ENCODE measurements at places on chromosomes 1 and 21.

- no peak for DNase-seq
These were observed 8.1 kb downstream of the GNAI3 start for GRCh38 chr1:109556563-109556962.

- peak; percentile 21 for DNase-seq
These were observed 110.6 kb downstream of the HS2ST1 start for GRCh38 chr1:87024936-87025540.

DNA sequence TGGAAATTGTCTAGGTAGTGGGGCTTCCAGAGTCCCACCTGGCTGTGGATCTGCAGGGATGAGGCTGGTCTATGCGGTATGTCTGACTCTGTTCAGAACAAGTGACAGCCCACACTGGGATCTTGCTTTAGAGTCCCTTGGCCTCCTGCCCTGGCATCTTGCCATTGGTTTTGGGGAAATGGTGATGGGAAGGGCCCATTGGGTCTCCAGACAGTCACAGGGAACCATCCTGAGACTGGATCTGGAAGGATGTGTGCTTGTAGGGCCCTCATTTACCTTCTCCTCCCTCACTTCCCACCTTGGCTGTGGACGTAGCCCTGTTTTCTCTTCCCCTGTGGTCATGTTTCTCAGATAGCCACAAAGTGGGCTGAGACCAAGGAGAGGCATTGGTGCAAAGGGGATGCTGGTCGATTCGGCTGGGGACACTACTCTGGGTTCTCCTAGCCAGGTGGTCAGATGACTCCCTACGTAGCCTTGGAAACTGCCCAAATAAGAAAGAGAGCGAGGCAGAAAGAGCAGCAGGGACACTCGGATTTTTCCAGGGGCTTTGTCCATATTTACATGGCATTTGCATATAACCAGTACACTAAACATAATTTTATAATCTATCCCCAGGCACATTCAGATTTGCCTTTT lies 15.1 kb downstream of the SOX13 start:
- DNase-seq, result no peak

- no peak for DNase-seq
These were observed 10.2 kb downstream of the SMAP2 start for GRCh38 chr1:40383488-40384412.

DNA sequence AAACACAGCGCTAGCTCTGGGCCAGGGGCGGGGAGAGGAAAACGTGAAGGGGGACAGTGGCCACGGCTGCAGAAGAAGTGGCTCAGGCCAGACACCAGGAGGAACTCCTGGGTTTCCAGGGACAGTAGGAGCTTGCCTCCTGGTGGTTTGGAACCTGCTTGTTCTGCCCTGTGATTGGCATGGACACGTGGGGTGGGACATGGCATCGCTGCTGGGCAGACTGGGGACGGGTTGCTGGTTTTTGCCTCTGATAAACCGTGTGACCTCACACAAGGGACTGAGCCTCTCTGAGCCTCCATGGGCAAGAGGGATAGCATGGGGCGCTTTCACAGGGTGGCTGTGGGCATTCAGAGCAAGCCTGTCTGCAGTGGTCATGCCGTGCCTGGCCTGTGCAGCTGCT lies 7.5 kb upstream of the PLCH2 start:
- DNase-seq, result no peak

- no peak for DNase-seq
These were observed 19.1 kb downstream of the PDIK1L start for GRCh38 chr1:26130695-26131094.

DNA sequence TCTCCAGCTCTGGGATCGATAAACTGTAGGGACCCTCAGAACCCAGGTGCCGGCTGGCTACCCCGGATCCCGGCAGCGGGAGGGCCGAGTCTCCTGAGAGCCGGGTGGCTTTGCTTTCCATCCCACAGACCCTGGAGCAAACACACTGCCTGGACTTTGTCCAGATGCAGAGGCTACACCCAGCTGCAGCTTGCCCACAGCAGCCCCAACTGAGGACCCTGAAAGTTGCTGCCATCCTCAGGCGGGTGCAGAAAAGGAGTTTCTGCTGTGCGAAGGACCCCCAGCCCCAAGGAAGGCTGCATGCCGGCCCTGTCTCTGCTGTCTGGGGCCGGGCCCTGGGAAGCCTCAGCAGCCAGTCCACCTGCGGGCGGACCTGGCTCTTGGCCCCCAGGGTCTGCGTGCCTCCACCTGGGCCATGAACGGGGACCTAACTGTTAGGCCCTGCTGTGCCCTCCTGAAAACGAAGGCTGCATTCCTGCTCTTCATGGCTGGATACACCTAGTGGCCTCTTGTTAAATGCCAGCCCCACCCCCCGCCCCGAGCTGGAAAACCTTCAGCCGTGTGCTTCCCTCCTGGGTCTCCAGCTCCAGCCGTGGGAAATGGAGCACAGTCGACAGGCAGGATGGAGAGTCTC lies 97.5 kb upstream of the ARHGEF16 start:
- no peak for DNase-seq

- no peak for DNase-seq
These were observed 1.7 kb downstream of the CLDN14 start for GRCh38 chr21:36478207-36478701.

- no peak for DNase-seq
These were observed 940 bp downstream of the NES start for GRCh38 chr1:156676114-156676819.

DNA sequence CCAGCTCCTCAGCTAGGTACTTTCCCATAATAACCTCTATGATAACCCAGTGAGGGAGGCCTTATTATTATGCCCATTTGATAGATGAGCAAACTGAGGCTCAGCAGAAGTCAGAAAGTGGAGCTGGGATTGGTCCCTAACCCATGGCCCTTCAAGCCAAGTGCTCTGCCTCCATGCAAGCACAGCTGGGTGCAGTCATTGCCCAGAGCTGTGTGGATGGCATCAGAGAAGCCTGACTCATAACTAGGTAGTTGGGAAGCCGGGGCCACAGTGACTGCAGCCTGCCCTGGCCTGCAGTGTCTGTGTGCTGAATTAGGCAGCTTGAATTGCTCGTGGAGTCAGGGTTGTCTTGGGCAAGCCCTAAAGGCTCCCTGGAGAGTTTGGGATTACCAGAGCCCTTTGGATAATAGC lies 89.9 kb upstream of the SLC2A1 start:
- no peak for DNase-seq

DNA sequence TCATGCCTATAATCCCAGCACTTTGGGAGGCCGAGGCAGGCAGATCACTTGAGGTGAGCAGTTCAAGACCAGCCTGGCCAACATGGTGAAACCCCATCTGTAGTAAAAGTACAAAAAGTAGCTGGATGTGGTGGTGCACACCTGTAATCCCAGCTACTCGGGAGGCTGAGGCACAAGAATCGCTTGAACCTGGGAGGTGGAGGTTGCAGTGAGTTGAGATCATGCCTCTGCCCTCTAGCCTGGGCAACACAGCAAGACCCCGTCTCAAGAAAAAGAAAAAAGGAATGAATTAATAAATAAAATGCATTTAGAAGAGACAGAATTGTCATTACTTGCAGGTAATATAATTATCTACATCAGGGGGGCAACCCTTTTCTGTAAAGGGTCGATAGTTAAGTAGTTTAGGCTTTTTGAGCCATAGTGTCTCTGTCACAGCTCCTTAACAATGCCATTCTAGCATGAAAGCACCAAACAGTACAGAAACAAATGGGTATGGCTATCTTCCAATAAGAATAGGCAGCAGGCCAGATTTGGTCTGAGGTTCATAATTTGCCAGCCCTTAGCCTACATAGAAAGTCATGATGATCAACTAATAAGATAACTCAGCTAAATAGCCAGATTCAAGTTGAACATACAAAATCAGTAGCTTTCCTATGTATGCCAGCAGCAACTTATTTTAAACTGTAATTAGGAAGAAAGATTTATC lies 56.8 kb downstream of the RPRD2 start:
- DNase-seq, result no peak

GRCh38 chr1:220891224-220892085 lies 12.2 kb downstream of the HLX start:
- DNase-seq, result no peak

DNA sequence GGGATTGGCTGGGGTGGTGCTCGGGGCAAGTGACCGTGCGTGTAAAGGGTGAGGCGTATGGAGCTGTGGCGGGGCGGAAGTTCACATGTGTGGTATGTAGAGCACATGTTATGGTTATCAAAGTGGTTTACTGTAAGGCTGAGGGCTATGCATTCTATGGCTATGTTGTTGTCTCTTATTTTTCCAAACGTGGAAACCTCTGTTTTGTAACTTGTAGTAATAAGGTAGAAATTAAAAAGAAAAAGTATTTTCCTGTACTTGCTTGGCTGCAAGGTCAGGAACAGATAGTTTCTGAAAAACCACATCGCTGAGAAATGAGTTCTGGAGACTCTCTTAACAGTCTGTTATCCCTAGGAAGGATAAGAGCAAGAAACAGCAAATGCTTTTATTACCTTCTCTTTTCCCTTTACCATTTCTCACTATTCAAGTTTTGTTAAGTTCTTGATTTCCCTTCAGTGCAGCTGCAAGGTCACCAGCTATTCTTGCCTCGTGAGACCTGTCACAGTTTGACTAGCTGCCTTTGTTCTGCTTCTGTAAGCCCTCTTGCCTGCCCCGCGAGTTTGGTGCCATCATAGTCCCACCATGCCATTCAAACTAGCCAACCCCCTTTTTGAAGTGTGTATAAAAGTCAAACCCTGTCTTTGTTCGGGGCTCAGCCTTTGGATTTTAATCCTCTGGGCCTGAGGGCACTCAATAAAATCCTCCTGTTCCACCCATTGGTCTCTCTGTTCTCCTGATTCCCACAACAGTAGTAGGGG lies 9.5 kb downstream of the RNU1-2 start:
- DNase-seq, result no peak

DNA sequence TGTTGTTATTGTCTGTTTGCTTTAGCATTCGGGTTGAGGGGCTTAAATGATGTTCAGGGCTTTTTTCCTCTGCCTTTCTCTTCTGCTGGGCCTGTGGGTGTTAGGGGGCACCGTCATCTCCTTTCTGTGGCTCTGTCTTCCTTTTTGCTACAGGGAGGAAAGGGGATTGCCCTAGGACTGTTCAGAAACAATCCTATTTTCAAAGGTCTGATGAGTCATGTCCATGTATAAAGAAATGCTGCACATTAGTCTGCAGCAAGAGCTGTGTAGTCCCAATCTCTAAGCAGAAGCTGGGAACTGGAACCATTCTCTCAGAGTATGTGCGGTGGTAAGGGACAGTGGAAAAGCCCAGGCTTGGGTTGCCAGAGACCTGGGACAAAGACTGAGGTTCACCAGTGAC lies 462.3 kb downstream of the OMA1 start:
- no peak for DNase-seq

- DNase-seq, result no peak
These were observed 100.3 kb downstream of the PHTF1 start for GRCh38 chr1:113659035-113659434.

- no peak for DNase-seq
These were observed 6.5 kb downstream of the TMEM82 start for GRCh38 chr1:15748690-15749398.

- no peak for DNase-seq
These were observed 121.2 kb downstream of the TRABD2B start for GRCh38 chr1:47875831-47876586.

GRCh38 chr1:117341123-117341522 lies 26.1 kb upstream of the MAN1A2 start:
- no peak for DNase-seq

DNA sequence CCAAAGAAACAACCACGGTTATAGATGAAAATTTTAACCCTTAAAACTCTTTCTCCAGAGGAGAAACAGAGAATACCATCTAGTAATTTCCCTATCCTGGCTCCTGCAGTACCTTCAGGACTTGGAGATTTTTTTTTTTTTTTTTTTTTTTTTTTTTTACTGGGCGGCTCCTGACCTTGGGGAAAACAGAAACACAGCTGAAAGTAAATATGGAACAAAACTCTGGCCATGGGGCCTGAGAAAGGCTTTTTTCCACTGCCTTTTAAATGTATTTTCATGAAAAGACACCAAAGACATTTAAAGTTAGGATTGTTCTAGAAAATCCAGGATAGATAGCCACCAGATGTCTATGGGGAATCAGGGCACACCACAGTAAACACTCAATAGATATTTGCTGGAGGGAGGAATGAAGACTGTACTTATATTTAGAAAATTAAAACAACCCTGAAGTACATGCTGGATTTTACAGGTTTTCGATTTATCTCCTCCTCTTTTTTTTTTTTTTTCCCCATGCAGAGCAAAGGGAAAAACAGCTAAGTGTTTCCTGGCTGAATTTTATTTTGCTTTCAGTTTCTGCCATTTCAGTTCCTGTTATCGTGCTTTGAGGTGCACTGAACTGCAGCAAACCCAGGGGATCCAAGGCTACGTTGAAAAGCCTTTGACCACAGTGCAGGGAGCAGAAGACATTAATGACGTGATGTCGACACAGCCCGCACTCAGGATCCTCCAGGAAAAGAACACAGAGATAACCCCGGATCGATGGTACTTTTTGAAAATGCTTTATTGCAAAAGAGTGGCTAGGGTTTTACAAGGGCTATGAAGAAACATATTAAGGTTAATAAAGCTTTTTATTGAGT lies 35.7 kb upstream of the CNN3 start:
- no peak for DNase-seq

- DNase-seq, result no peak
These were observed 174.4 kb downstream of the PGBD5 start for GRCh38 chr1:230251644-230252191.

DNA sequence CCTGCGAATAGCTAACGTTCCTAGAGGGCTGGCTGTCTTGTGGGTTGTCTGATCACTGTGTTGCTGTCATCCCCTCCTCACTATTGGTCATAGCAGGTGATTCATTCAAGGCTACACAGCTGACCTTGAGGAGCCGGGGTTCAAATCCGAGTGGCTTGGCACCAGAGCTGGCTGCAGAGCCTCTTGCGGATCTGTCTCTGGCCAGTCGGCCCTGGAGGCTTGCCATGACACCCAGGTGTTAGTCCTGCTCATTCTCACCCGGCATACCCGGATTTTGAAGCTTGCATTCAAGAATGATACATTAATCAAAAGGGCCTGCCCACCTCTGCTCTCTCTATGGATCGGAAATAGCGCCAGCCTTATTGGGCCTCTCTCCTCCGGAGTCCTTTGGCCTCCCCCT lies 110.4 kb downstream of the DHRS3 start:
- no peak for DNase-seq

- no peak for DNase-seq
These were observed 2.7 kb downstream of the IFFO2 start for GRCh38 chr1:18953731-18954231.

DNA sequence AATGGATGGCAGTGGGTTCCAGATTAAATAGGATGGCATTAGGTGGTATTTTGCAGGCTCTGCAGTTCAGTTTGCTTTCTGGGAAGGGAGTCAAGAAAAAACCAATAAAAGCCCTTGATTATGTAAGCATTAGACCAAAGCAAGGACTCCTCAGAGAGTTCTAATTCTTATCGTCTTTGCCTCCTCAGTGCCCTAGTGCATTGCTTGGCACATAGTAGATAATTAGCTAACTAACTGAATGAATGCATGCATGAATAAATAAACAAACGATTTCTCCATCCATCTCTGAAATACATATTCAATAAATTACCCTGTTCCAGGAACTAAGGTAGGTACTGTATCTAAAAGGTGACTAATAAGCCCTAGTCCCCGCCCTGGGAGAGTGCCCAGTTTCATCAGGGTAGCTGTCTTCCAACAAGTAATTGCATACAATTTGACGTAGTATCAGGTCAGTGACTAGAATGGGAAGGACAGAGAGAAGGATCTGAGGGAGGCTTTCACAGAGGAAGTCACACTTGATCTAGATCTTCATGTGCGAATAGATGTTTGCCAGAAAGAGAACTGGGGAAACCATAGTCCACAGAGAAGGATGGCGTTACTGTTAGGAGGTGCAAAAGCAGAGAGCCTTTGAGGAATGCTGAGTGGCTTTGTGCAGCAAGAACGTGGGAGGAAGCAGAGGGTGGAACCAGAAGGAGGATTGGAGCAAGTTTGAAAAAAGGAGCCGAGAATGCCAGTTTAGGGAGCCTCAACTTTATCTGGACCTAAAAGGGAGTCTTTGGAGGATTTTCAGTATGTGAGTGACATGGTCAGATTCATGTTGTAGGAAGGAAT lies 111.4 kb downstream of the TBX19 start:
- DNase-seq, result no peak

Measured in NCI-H1436 treated with DMSO at 0.1 percent for 48 hours (cell line).